ENCODE measurements at places on chromosomes 3 and 15.

DNA sequence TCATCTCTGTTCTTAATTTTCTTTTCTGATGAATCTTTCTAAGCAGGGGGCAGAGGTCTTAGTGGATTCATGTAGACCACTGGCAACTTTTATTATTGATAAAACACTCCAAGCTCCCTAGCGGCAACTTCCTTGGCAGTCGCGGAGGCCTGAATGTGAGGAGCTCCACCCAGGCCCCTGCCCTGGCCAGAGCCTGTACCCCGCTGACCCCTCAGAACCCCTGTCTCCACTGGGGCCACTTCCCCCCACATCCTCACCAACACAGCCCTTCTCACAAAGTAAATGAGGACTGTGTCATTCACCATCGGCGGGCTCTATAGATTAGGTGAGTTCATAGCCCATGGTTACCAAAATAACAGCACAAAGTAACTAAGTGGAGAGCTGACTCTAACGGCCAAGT, 111.6 kb downstream of the TPRA1 start:
- no peak for DNase-seq

GRCh38 chr3:155019575-155019974, 60.5 kb upstream of the MME start:
- no peak for DNase-seq

- DNase-seq = no peak
Measured at GRCh38 chr3:125147491-125147820, 65.1 kb downstream of the SLC12A8 start.

DNA sequence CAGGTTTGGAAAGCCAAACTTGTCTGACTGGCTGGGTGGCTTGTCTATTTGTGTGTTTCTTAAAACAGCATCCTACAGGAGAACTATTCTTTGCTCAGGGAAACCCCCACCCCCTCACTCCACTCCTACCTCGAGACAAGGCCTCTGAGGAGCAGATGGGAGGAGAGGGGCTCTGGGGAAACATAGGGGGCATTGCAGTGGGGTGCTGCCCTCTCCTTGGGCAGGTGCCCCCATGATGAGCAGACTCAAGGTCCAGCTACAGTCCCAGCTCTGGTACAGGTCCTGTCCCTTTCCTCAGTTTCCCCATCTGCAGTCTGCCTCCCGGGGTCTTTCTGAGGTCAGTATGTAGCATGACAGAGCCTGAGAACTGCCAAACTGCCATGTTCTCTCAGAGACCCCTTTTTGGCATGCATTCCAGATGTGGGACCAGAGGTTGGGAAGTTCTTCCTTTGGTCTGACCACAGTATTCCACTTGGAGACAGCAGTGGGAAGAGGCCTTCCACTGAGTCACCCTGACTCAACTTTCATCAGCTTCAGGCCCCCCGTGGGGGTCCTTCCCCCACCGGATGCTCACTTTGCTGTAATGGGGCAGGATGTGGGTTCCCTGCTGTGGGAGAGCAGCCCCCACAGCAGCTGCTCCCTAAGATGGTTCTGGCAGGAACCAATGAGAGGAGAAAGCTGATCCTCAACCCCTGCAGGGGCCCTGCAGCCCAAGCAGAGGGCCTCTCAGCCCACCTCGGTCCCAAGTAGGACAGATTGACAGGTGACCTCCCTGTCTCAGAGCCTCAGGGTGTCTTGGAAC, 32.3 kb upstream of the CYP11A1 start:
- peak; percentile 36 for DNase-seq

DNA sequence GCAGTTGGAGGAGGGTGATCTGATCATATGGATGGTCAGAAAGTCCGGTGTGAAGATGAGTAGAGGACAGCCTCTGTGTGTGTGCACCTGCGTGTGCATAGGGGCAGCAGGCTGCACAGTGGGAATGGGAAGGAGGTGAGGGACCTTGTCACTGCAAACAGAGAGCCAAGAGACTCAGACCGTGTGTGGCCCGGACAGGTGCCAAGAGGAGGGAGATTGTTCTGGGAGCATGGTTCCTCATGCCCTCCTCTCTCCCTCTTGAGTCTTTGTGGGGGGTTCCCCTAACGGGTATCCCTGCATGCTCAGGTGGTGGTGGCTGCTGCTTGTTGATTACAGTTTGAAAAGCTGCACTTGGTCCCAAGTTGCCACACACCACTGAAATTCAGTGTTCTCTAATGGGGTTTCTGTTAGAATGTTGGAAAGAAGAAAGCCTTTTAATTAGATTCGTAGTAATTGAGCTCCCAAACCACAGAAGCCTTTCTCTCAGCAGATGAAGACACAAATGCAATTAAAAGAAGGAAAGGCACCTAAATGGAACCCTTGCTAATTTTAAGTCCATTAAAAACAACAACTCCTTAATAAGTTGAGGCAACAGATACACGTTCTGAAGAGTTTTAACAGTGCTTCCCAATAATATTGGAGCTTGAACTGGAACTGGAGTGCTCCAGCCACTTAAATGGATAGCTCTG, 68.9 kb downstream of the CHRNA7 start:
- no peak for DNase-seq

- DNase-seq = peak; percentile 77
Measured at GRCh38 chr15:40859206-40859851, 14.7 kb downstream of the RHOV start.

DNA sequence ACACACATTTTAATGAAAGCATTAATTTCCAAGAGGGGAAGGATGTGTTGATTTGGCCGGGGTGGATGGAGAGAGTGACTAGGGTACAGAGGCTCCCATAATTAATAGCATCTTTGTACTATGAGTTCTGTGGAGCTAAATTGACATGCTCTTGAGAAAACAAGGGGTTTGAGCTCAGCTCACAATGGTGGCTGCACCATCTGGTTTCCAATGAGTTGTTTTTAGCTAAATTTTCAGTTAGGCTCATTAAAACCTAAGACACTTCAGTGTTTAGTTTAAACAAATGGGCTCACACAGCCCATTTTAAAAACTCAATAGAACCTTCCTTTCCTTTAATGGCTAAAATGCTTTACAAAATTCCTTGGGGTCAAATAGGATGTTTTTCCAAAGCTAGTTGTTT, 199.7 kb downstream of the TNIK start:
- DNase-seq = no peak

DNA sequence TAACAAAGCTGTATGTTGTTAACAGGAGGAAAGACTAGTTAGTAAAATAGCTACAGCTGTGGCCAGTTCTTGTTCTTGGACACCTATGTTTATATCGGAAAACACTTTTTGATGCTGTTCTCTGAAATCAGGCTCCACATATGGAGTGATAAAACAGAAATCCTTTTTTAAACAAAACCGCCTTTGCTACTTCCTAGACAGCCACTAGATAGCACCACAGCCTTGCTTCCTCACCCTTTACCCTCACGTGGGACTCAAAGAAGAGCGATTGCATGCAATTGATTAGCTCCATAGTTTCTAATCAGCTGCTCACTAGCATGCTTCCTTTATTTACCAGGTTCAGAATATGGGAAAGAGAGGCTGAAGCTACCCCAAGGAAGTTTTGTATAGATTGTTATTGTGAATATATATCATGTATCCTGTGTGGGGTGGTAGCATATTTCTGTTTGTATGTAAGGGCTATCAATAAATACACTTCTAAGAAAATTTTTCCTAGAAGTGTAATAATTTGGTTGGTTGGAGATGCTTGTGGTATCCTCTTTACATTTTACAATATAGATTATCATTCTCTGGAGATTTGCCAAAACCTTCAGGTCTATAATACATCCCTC, 4.3 kb upstream of the MTFMT start:
- DNase-seq = no peak

Measured in activated T-cell treated with anti-CD3 and anti-CD28 coated beads, Interleukin-2, amount 50 U/mL, for 1 hour (primary cell).